ENCODE measurements at places on chromosomes 2 and 18.

- DNase-seq: no peak
Observed at GRCh38 chr2:78890935-78891334, 134.6 kb upstream of the REG3G start.

DNA sequence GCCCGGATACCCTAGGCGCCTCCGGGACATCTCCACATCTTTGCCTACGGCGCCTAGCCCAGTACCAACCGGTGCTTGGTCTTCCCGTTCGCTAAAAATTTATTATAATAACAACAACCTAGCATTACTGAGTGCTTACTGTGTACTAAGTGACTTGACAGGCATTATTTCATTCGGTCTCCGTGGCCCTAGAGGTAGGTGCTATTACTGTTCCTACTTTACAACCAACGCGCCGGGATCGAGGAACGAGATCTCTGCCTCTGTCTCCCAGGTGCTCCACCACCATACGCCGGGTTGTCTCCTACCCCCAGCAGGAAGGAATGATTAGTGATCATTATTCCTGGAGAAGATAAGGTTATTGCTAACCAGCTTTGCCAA, 657 bp upstream of the BIN1 start:
- DNase-seq: no peak

DNA sequence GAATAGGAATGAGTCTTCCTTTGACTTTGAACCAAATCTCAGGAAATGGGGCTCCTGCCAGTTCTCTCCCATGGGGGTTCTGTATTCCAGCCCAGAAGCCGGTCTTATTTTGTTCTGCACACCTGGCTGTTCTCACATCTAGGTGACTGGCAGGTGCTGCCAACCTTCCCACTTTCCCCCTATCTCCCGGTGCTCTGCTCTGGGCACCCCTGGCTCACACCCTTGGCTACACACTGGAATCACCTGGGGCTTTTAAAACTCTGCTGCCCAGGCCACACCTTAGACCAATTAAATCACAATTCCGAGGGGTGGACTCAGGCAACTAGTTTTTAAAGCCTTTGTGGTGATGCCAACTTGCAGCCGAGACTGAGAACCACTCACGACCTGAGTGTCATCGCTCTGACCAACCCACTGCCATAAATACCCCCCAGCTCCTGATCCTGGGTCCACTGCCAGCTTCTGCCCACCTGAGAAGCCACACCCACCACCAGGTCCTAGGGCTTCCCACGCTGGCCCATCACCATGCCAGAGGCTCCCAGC, 69.2 kb downstream of the KCNF1 start:
- no peak for DNase-seq

GRCh38 chr18:57863706-57864105, 60.6 kb upstream of the ATP8B1 start:
- DNase-seq: no peak

- DNase-seq: no peak
Observed at GRCh38 chr2:176500901-176501300, 231.7 kb downstream of the MTX2 start.

DNA sequence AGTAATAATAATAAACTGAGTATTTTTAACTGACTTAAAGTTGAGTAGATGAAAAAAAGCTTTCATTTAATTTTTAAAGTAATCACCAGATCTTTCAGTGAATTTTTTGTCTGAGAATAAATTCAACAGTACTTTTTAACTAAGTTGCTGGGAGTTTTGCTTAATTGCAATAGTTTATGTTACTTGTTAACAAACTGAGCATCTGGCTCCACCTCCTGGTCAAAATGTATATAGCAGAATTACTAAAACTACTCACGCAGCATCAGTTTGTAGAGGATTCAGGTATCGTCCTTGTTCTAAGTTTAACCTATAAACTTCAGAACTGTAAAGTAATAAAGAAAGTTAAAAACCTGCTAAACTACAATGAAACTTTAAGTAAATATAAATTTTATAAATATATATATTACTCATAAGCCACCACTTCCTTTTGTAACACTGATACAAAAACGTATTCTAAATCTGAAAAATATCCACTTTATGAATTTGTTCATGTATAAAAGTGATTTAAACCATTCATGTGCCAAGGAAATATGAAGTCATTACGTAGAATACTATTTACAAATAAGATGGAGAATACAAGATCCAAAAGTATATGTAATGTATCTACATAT, 21.3 kb downstream of the NOL10 start:
- no peak for DNase-seq

- DNase-seq: no peak
Observed at GRCh38 chr18:52716973-52717372, 377.0 kb downstream of the DCC start.

Data from HS-5 (cell line).